ENCODE measurements at places on chromosomes 5 and 9.
A peak's percentile ranks its signal among the peaks of the same experiment; 100 is the strongest.

DNA sequence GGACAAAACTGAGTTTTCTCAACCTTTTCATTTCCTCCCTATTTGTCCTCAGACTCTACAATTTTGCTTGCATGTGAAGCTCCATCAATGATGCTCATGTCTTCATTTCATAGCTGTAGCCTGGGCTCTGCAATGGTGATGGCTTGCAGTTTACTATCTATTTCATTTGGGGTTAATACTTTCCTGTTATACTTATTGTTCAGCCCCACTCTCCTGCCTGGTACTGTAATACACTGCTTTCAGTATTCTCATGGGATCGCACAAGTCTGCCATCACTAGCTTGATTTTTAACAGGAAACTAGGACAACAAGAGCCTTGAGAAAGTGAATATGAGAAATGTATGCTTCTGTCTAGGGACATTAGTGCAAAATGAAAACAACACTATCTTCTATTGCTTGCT lies 84.2 kb upstream of the SEMA6A start:
- no peak for DNase-seq

GRCh38 chr5:76610196-76610595 lies 13.0 kb downstream of the F2RL2 start:
- DNase-seq, result no peak

- no peak for DNase-seq
Observed at GRCh38 chr5:23648656-23649055, 141.2 kb downstream of the PRDM9 start.

DNA sequence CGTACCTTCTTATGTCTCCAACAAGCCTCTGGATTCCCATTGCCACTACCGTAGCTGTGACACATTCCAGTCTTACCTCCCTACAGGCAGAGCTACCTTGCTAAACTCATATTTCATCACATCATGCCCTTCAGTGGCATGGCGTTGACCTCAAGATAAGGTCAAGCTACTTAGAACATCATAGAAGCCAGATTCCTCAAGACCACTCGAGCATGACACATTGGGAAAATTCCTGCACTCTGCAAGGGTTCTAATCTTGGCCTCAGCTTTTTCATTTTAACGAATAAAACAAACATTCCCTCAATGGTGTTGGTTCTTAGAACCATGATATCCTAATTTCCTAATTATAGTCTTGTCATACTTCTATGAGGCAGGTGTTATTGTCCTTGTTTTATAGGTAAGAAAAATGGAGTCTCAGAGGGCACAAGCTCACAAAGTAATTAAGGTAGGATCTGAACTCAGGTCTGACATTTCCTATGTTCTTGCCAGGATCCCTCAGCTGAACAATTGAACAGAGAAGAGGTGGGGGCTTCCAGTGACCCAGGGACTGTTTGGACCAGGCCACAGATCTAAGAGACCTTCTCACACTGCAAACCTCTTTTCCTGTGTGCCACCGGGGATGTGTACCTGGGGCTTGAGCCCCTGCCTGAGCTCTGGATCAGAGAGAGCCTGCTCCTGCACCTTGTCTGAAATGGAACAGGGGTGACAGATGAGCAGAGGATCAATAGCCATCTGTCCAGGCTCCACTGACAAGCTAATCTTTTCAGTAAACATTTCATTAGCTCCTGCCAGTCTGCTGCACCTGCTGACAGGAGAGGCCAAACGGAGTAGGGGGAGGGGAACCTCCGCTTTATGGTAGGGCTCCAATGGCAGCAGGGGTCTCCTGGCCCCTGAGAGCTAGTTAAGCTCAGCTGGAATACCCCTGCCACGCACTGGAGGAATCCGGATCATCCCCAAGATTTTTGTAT lies 49.3 kb downstream of the ALG2 start:
- DNase-seq, result no peak

GRCh38 chr5:172410160-172410559 lies 44.2 kb downstream of the SH3PXD2B start:
- DNase-seq, result peak; percentile 67

GRCh38 chr5:124235576-124235975 lies 510.9 kb downstream of the ZNF608 start:
- no peak for DNase-seq

- peak; percentile 81 for DNase-seq
Observed at GRCh38 chr5:40813698-40814281, 15.6 kb upstream of the PRKAA1 start.

DNA sequence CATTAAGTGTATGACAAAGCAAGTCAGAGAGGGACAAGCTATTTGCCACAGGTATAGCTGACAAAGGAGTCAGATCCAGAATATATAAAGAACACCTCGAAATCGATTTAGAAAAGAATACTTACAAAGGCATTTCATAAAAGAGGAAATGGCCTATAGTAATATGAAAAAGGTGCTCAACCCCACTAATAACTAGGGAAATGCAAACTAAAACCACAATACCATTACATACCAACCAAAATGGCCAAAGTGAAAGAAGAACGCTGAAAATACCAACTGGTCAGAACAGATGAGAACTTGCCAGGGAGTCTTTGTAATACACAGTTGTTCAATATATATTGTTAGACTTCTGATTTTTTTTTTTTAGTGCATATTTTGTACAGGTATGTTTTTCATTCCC lies 152.9 kb downstream of the CDC42SE2 start:
- DNase-seq, result no peak

DNA sequence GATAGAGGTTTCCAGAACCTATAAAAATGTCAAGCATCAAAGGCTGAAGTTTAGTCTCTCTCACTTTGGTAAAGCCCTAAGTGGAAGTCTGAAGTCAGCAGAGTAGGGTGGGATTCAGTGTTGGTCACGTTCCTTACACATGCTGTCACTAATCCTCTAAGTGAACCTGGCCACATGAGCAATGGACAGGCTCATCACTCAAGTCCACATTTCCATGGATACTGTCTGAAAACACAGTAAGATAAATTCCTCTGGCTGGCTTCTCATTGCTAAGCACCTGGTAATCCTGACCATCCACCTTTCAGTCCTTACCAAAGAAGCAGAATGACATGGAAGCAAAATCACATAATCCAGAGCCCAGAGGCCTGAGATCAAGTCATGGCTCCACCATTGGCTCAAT lies 43.8 kb downstream of the GNA14 start:
- no peak for DNase-seq

- DNase-seq, result no peak
Observed at GRCh38 chr9:87615136-87615535, 110.8 kb upstream of the CTSL start.

GRCh38 chr9:76545191-76545590 lies 86.2 kb downstream of the GCNT1 start:
- no peak for DNase-seq

DNA sequence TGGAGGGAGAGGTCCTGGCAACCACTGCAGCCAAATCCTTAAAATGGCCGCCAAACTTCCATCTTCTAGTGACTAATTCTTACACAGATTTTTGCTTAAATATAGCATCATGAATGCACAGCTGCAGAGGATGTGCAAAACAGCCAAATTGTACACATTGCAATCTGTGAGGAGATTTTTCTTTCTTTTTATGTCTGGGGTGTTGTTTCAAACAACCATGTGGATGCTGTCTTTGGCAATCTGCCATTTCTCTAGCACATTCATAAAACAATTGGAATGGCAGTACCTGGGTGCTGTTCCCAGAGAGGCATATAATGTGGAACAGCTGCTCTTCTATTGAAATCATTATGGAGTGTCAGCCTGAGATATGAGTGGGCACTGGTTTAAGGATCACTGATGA lies 1082.9 kb upstream of the SEMA6A start:
- DNase-seq, result no peak

DNA sequence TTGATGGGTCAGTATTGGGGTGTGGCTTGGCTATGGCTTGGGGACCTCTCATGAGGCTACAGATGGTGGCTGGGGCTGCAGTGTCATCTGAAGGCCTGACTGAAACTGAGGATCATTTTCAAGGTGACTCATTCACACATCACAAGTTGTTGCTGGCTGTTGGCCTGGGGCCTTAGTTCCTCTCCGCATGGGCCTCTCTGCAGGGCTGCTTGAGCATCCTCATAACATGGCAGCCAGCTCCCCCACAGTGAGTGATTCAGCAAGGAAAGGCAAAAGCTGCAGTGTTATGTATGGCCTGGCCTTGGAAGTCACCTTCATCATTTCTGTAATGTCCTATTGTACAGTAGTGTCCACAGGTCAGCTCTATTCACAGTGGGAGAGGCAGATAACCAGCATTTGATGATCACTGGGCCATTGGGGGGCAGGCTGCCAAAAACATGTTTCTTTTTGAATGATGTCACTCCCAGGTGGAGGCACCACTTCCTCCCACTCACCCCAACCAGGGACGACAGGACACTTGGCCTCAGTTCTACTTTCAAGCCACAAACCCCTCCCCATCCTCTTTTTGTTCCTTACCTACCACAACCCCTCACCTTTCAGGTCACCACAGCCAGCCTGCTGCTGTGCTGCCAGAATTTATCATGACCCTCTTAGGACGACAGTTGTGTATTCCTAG lies 14.4 kb downstream of the FGD3 start:
- DNase-seq, result peak; percentile 67

DNA sequence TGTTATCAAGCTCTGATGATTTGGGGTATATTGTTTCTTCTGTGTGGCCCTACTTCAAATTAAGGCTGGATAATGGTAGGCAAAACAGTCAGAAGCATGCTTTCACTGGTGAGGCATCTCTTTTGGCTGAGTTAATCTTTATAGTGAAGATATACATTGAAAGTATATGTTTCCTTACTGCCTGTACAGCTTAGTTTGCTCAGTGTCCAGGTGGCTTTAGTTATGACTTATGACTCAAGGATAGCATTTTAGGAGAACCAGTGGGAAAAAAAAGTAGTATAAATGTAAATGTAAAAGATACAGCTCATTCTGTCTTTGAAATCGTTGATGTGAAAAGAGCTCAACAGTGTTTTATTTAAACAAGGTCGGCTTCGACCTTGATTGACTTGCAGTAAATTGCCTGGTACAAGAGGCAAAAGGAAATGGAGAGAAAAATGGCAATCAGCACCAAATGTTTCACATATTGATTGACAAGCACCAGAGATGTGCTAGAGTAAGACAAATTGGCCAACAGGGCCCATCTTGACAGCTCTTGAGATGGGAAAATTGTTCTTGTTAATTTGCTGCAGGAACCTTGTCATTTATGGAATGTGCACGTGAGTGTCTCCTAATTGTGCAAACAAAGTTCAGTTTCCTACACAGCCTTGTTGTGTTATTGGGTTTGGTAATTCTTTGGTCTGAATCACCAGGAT lies 447.4 kb upstream of the WWC1 start:
- DNase-seq, result no peak

DNA sequence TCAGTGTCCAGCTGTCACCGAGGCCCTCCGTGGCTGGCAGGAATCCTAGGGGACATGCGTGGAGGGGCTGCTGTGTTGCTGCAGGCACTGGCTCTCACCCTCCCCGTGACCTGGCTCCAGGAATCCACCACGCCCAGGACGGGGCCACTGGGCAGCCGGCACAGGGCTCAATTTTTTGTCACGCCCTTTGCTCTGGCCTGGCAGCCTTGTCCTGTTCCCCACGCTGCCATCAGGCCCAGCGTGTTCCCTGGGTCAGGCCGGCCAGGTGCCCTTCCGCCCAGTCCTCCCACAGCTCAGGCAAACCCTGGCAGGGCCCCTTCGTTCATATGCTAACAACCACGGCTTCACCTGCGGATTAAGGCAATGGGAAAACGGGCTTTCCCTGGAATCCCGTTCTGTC lies 37.3 kb downstream of the PROP1 start:
- DNase-seq, result no peak

DNA sequence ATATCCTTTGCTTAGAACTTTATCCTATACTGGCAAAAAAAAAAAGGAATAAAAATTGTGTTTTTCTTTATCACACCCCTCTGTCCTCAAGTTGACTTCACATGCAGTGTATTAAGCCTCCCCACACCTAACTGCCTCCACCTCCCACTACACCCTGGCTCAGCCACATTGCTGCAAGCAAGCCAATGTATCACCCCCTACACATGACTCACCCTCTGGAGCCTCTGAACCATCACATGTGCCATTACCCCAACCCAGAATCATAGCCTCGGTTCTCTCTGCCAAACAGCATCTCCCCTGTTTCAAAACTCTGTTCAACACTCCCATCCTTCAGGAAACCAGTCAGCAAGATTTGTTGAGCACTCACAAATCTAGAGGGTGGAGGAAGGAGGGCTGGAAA lies 209.0 kb downstream of the CWC27 start:
- no peak for DNase-seq

DNA sequence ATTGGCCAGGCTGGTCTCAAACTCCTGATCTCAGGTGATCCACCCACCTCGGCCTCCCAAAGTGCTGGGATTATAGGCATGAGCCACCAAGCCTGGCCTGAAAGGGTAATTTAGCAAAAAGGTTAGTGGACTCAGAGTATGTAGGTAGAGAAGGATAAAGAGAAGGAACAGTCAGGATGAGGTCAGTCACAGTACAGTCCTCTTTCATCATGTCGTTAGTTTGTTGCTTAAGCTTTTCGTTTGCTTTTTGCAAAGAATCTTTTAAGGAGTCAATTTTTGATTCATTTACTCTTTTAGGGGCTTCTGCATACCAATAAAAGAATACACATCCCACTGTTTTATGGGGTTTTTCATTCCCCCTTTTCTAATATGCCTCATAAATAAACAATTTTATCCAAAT lies 17.8 kb upstream of the GBGT1 start:
- no peak for DNase-seq

DNA sequence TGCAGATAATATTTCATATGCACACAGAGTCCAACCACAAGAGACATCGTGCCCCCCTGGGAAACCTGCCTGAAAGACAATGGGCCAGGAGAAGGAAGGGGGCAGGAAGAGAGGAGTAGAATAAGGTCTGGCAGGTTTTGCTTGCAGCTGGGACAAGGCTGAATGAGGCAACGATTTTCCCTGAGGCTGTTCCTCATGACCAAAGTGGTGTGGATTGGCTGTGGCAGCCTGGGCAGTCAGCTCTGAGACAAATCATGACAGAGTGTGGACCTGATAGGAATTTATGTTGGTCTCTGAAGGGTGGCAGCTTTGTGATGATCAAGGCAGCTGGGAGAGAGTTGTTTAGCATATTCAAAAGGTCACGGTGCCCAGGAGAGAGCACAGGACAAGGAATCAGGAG lies 119.3 kb downstream of the NMUR2 start:
- DNase-seq, result no peak

- DNase-seq, result peak; percentile 10
Observed at GRCh38 chr5:16617274-16617968, 624 bp upstream of the RETREG1 start.

DNA sequence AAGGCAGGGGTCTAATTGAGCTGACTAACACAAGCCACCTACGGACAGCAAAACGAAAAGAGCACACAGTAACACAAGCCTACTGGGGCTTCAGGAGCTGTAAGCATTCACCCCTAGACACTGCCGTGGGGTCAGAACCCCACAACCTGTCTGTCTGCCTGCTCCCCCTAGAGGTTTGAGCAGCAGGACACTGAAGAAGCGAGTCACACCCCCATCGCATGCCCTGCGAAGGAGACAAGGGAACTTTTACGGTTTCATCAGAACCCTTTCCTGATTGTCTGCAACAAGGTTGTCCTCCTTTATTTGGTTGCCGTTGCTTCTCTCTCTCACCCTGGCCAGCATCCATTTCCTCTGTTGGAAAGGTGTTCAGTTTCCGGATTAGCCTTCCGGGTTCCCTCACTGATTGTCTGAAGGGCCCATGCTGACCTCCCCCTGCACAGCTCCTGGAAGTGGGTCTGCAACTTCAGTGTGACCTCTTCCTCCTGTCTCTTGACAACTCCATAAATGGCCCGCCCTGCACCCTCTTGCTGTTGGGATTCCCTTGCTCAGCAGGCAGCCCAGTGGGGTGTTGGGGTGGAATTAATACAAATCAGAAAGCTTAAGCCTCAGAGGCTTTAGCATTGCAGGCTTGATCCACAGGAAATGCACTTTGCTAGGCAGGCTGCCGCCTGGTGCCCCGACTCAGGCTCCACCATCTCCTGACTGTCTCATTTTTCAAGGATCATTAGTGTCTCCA lies 258.9 kb upstream of the TLE4 start:
- DNase-seq, result no peak

GRCh38 chr9:32677931-32678330 lies 42.5 kb upstream of the TAF1L start:
- no peak for DNase-seq

All from activated CD4-positive, alpha-beta T cell treated with anti-CD3 and anti-CD28 coated beads, Interleukin-10, Interleukin-2, amounts not matched to agents 100 ng/mL and 50 ng/mL, durations not matched to agents 16 hours and 8 hours (primary cell).